Stimulated activated CD4-positive, alpha-beta T cell treated with anti-CD3 and anti-CD28 coated beads, Interleukin-2, amount 100 ng/mL, for 48 hours (primary cell): ENCODE measurements at places on chromosomes 4 and X.

DNA sequence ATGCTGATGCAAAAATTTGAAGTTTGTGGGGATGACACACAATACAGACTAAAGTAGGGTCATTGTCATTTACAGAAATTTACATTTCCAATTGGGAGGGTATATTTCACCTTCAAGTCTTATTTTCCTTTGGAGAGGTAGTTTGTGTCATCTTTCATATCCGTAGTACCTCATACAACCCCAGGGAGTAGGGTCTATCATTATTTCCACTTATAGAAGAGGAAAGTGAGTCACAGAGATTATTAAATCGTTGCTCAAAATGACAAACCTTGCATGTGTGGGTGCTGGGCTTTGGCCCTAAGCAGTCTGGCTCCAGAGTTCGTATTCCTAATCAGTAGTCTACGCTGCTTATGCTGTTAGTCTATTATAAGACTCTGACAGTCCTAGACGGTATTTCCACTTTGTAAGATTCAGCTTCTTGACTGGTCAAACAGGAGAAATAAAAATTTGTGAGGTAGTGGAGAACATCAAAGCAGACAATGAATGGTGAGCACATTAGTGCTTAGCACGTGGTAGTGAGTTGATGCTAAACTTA is 516.5 kb downstream of the PCDH7 start:
- no peak for DNase-seq

GRCh38 chr4:4321951-4322688 is 32.1 kb downstream of the ZBTB49 start:
- DNase-seq = no peak

GRCh38 chrX:121356850-121357171 is 309.4 kb downstream of the GLUD2 start:
- DNase-seq = no peak

- DNase-seq = no peak
These were observed 30.9 kb downstream of the RBPJ start for GRCh38 chr4:26351685-26352084.

DNA sequence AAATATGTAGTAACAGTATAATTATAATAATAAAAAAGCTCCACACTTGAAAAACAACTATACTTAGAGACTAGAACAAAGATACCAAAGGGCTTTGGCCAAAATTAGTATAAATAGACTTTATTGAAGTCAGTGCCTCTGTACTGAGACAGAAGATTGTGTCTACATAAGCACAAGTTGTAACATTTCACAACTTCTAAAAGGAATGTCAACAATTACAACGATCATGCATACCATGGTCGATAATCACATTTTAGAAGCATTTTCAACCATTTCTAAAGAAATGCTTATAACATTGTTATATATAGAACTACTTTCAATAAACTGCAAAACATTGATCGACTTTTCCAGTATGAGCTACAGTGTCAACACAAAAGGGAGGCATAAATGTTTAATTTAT is 57.0 kb downstream of the DHX15 start:
- no peak for DNase-seq

DNA sequence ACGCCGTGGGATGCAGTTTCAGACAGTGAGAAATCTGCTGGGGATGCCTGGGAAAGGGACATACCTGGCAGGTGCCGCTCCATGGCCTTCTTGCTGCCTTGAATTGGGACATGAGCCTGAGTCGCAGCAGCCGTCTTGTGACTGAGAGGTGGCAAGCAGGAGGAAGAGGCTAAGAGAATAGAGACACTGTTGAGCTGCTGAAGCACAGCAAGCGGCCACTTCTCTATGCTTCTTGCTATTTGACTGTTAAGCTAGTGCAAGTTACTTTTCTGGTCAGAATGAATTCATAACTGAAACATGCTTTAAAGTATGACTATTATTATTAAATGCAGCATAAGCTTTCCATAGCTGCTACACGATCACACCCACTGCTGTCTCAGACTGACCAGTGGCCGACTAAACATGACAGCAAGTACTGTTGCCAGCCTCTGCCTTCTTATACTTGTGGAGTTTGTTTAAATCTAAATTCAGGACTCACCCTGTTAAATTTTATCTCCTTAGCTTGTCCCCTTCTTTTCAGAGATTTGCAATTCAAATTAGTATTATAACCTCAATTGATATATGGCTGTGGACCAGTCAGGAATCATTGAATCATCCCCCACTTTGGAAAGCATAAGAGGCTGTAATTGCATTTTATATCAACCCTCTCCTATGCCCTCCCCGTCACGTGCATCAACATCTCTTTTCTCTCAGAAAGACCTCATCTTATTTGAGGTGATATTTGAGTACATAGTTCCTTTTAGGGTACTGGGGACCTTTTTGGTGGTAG is 24.8 kb upstream of the ACSL1 start:
- no peak for DNase-seq

- DNase-seq = peak; percentile 7
These were observed 285.0 kb downstream of the SHOX start for GRCh38 chrX:915427-916229.

- no peak for DNase-seq
These were observed 51.4 kb downstream of the ATOH1 start for GRCh38 chr4:93879919-93880318.

DNA sequence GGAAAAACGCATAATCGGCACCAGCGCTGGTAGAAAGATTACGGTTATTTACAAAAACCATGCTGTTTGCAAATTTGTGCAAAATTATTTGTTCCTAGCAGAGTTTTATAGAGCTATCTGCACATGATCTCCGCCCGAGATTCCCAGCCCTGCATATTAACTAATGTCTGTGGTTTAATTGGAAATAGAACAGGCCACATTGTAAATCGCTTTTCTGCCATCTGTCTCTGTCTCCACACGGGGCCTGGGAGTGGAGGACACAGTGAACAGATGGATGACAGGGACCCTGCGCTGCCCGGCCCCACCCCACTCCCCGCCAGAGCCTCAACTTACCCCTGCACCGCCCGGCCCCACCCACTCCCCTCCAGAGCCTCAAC is 126.9 kb downstream of the FAM53A start:
- DNase-seq = no peak

DNA sequence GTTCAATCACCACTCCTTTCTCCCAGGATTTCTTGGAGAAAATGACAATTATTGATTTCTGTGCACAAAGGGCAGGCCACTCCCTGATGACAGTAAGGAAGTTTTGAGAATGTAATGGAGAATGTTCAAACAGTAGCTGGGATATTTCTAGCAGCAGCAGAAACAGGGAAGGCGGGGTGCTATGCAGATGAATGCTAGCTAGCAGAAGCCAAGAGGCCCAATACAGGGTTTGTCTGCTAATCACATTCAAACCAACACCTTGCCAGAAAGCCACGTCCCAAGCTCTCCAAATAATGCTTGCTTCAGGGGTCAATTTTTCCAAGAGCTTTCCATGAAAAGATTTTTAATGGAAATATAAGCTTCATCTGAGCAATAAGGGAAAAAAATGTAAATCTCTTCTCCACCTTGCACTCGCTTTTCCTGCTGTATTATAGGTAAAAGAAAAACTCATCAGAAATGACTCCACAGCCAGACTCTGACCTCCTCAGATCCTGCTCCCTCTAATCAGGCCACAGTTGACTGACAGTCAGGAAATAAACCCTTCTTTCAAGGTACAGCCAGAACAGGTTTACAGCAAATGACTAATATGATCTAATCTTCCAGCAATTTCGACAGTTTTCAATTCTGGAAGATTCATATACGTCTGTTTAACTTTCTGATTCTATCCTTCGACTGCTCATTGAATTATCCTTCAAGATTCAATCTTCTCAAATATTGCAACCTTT is 84.7 kb upstream of the PCDH19 start:
- no peak for DNase-seq

- no peak for DNase-seq
These were observed 180.2 kb downstream of the FRAS1 start for GRCh38 chr4:78237360-78237759.
